Mesothelial cell of epicardium (in vitro differentiated cells): ENCODE measurements at places on chromosomes 5 and 9.

DNA sequence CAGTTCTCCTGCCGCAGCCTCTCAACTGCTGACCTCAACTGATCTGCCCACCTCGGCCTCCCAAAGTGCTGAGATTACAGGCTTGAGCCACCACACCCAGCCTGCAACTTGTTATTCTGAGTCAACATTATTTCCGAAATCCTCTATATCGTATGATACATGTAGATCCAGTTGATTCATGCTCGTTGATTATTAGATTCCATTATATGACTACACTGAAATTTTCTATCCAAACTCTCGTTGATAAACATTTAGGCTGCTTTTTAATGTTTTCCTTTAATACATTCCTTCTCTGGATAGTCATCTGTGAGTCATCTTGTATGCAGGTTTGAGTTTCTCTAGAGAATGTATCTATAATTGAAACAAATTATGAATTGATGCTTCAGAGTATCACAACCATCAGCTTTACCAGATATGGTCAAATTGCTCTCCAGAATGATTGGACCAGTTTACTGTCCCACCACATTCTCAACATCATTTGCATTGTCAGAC is 4.1 kb downstream of the CDK7 start:
- no peak for DNase-seq

- DNase-seq: no peak
Measured at GRCh38 chr9:109802491-109802890, 22.5 kb downstream of the PALM2AKAP2 start.

- no peak for DNase-seq
Measured at GRCh38 chr5:180455872-180456271, 38.3 kb upstream of the CNOT6 start.

DNA sequence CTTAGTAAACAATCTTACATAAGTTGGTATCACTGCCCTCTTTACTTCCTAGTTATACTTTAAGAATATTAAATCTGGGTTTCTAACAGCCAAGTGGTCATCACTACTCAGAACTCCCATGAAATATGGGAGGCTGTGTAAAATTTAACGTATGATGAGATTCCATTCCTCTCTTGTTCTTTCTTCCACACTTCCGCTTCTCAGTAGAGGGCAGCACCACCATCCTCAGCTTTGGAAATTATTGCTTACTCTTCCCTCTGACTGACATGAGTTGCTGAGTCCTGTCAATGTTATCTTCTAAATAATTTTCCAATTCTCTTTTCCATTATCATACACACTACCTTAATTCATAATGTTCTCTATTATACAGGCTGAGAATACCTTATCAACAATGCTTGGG is 194.0 kb downstream of the RFX3 start:
- no peak for DNase-seq

DNA sequence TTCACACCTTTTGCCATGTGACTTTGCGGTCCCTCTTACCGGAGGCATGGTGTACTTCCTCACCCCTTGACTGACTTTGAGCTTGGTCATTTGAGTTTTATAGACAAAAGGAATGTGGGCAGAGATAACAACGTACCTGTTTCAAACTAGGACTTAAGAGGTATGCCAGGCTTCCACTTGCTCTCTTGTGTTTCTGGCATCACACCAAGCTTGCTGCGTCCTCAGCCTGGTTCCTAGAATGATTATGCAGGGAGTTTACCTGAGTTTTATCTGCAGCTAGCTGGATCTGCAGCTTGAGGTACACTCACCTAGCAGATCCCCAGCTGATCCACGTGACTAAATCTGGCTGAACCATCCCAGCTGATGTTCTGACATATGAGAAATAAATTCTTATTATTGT is 66.2 kb downstream of the PLK2 start:
- DNase-seq: no peak

GRCh38 chr9:133144904-133145851 is 18.5 kb downstream of the GBGT1 start:
- DNase-seq: no peak

DNA sequence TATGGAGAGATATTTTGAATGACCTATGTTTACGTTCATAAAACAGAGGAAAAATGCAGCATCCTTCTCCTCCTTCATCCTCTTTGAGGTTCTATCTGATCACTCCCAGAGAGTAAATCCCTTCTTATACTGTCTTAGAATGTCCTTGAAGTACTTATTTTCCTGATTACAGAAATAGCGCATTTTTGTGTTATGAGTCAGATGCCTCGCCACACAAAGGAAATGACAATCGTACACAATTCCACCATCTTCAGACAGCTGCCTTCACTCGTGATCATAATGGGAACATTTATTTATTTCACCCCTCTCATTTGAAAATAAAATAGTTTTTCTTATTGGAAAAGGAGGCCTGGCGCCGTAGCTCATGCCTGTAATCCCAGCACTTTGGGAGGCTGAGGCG is 2.4 kb upstream of the GLT6D1 start:
- no peak for DNase-seq

DNA sequence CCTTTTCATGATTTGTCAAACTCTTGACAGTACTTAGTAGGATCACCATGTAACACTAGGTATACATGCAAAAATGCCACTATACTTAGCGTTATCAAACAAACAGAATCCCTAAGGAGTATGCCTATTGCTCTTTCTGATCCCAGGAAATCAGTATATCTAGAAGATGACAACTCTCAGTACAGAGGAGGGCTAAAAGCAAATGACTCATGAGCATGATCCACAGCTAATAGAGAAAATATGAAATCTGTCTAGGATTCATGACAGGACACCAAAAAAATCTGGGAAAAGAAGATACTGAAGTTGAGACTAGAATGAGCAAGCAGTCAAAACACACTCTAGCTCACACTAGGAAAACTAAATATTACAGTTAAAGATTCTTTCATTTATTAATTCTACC is 89.2 kb downstream of the RAPGEF6 start:
- DNase-seq: no peak

DNA sequence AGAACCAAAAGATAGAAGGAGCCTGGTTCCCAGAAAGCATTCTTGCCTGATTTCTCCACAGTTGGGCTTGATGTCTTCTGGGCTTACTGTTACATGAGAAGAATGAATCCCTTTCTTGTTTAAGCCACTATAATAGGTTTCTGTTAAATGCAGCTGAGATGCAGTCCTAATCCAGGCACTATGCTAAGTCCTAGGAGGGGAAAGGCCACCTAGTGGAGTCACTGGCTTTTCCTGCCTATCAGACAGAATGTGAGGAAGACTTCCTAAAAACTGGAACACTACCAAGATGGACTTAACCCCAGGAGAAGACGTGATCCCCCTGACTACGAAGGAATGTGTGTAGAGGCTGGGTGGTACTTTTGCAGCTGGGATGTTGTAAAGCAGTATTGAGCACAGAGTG is 34.3 kb upstream of the FSD1L start:
- no peak for DNase-seq

DNA sequence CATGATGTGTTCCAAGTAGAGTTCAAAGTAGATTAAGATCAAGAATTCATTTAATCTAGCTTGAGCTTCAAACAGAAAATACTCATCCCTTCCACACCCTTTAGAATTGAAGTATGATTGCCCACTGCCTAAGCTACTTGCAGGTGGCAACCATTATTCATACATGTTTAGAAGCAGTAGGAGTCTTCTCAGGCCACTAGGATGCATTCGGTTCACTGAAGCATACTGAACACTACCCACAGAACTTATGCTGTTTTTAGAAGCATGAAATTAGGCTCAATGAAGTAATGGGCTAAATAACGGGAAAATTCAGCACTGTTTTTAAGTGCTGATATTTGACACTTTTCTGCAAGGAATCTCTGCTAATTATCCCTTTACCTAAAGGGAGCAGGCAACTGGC is 263.4 kb downstream of the DEPDC1B start:
- no peak for DNase-seq

- no peak for DNase-seq
Measured at GRCh38 chr9:134065612-134066419, 2.0 kb downstream of the BRD3 start.

- DNase-seq: peak; percentile 72
Measured at GRCh38 chr5:154479944-154480750, 2.1 kb upstream of the HAND1 start.

DNA sequence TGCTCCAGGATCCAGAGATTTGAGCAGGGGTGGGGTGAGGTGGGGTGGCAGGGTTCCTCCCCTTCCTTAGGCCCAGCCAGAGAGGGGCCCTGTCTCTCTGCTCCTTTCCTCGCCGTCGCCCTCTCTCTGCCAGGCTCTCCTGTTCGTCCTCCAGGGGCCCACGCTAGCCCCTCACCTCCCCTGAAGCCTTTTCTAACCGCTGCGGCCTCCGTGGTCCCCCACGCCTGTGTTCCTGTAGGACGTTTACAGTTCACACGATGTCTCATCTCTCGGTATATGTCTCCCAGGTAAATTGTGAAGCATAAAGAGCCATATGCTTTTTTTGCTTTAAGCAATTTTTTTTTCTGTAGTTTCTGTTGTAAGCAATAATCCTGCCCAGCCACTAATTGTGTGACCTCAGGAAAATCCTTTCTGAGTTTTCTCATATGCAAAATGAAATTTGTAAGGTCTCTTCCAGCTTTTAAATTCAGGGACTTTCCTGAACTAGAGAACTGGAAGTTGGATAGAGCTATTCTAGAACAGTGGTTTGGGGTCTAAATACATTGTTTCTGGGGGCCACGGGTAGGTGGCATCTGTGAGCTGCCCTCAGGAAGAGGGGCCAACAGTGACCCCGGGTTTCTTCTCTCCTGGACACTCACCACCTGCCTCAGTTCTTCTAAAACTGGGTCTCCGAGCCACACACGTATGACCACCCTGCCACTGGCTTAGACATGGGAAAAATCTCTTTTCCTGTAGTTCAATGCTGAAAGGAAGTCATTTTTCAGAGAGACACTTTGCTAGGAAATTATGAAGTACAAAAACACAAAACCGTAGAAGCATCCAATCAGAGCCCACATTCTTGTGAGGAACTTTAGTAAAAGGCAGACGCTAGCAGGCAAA is 50.2 kb upstream of the ZNF366 start:
- DNase-seq: no peak

- no peak for DNase-seq
Measured at GRCh38 chr9:111481885-111482636, 2.1 kb downstream of the ECPAS start.

DNA sequence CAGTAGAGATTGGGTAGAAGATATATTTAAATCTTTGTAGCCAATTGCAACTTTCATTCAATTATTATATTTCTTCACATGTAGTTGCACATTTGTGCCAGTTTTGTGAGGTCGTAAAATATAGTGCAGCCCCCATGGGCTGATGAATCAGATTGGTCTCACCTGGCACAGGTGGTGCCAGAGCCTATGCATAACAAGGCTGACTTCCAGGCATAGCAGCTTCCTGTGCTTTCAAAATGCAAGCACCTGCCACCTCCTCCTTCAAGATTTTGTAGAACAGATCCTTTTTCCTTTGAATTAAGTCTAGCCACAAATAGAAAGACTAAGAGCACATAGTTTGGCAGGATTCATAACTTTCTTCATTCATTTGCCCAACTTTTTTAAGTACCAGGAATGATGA is 87.1 kb downstream of the STARD4 start:
- no peak for DNase-seq

GRCh38 chr5:10525124-10525495 is 38.8 kb upstream of the ANKRD33B start:
- no peak for DNase-seq

DNA sequence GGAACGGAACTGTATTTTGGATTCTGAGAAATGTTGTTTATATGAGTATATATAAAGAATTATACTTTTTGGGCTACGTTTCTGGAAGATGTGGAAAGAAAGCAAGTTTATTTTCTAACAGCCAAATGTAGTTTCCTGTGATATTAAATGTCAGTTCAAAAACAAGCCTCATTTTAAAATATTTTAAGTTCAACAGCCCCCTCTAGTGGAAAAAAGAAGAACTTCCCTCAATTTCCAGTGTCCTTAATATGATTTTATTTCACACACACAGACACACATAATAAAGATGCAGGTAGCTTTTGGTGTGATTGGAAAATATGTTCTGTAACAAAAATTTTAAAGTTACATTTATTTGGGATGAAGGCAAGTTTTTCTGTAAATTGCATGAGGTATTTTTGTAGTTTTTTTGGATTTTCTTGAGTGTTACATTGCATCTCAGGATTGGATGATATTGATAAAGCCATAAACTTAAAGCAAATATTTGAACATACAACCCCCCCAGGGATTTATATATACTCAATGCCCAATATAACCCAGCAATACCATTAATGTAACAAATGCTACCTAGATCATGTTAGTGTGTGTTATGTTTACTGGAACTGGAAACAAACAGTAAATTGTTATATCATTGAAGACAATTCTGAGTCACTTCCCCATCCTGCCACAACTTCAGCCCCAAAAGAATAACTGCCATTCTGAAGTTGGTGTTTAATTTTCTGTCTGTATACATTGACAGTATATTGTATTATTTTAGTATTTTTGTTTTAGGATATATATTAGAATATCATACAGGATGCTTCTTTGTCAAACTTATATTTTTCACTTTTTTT is 54.0 kb downstream of the CCDC171 start:
- no peak for DNase-seq

GRCh38 chr5:6448141-6448491 is 543 bp upstream of the UBE2QL1 start:
- no peak for DNase-seq

DNA sequence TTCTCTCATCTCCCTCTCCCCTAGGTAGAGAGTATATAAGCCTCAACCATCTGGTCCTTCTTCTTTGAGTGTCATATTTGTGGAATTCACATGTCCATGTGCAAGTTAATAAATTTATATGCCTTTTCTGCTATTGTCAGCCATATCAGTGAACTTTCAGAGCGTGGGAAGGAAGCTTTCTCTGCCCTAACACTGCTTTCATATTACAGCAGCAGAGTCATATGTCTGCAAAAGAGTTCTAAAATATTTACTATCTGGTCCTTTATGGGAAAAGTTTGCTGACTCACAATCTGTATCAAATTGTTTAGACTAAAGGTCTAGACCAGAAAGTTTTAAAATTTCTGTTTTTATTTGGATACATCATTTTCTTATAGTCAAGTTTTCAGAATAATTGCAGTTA is 669.0 kb downstream of the LRRC70 start:
- DNase-seq: no peak

DNA sequence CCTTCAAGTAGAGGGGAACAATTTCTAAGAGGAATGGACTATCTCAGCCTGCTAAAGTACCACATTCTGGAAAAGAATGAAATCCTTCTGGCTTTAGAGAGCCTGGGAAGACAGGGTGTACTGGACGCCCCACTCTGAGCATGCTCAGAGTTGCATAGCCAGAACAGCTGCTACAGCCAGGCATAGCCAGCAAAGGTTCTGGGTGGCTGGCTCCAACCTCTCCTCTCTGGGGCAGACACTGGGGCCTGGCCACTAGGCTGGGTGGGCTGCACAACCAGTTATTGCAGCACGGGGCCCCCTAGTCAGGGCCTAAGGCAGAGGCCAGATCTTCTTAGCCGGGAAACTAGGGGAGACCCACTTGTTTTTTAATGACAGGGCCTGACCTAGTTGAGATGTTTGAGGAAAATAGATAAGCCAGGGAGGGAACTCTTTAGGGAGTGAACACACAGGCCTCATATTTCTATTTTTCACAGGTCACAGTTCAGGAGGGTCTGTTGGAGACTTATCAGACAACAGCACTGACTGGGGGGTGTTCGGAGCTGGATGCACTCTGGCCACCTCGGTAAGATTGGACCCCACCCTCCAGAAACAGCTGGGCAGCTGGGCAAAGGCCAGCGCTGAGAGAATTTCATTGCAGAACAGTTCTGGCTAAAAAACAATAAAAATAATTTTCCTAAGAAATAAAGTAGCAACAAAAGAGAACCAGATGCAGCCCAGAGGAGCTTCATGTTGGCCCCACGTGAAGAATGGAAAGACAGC is 142.9 kb downstream of the LPAR1 start:
- DNase-seq: no peak

GRCh38 chr5:174760721-174761120 is 36.3 kb downstream of the MSX2 start:
- DNase-seq: no peak

GRCh38 chr9:115036691-115037090 is 81.3 kb downstream of the TNC start:
- DNase-seq: no peak
